Endothelial cell (in vitro differentiated cells): ENCODE measurements at places on chromosomes 5 and 9.

DNA sequence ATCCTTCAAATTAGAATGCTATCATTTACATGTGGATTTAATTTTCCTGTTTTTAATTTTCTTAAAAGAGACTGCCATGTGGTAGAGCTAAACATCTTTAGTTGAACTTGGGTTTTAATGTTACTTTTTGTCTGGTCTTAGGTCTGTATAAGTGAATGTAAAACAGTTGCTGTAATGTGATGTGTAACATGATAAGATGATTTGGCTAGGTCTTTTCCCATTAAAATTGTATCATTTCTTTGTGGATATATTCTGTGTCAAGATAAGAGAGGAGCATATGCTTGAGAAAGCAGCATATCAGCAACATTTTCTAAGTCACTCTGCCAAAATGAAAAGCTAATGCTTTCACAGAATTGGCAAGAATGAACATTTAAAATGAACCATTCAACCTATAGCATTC, 18.5 kb downstream of the TMEM167A start:
- H3K36me3 ChIP-seq, result peaks cover 6% of the 10 kb centered on the region
- H3K27ac ChIP-seq, result no peak overlapping the region
- no peak overlapping the region for H3K4me3 ChIP-seq
- no peaks in the 10 kb centered on the region for H3K27me3 ChIP-seq

- H3K36me3 ChIP-seq, result peaks cover 21% of the 10 kb centered on the region
- H3K4me3 ChIP-seq, result no peak overlapping the region
- H3K27me3 ChIP-seq, result peaks cover 5% of the 10 kb centered on the region
- peaks cover 12% of the 10 kb centered on the region for H3K4me1 ChIP-seq
Observed at GRCh38 chr5:31939151-31939550, 235.0 kb downstream of the GOLPH3 start.

- H3K36me3 ChIP-seq, result no peaks in the 10 kb centered on the region
- DNase-seq, result no peak
- H3K27ac ChIP-seq, result no peak overlapping the region
- no peaks in the 10 kb centered on the region for H3K4me1 ChIP-seq
- peaks cover 1% of the 10 kb centered on the region for H3K27me3 ChIP-seq
Observed at GRCh38 chr5:9034649-9035048, 511.2 kb downstream of the SEMA5A start.

DNA sequence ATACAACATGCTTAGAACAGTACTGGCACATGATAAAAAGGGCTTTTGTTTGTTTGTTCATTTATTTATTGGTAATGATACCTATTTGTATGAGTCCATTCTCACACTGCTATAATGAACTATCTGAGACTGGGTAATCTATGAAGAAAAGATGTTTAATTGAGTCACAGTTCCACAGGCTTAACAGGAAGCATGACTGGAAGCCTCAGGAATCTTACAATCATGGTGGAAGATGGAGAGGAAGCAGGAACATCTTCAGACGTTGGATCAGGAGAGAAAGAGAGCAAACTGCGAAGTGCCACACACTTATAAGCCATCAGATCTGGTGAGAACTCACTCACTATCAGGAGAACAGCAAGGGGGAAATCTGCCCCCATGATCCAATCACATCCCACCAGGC, 847.7 kb downstream of the CDH18 start:
- no peak overlapping the region for H3K27ac ChIP-seq
- H3K36me3 ChIP-seq, result no peaks in the 10 kb centered on the region
- no peak overlapping the region for H3K4me3 ChIP-seq
- no peak for DNase-seq
- H3K27me3 ChIP-seq, result no peaks in the 10 kb centered on the region

DNA sequence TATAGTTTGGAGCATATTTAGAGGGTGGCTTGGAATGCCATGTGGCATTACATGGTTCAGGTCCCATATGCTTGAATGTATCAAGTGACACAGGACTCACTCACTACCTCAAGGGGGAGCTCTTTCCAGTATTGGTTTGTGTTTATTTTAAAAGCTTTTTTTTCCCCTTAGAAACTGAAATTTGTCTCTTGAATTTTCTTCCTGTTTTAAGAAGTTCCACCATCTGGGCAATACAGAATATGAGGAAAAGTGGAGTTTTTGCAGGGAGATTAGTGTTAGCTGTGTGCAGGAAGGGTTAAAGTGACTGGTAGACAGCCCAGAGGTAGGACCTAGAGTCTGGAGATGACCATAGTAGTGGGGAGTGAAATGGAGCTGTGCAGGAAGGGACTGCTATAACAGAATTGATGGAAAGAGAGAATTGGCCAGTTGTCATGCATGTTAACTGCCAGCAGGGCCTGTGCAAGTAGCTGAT, 36.6 kb downstream of the CTNNA1 start:
- H3K27me3 ChIP-seq, result peaks cover 2% of the 10 kb centered on the region
- peak overlapping the region; percentile 52 for H3K4me3 ChIP-seq
- peaks cover 7% of the 10 kb centered on the region for H3K36me3 ChIP-seq

GRCh38 chr9:134698587-134699342, 57.2 kb downstream of the COL5A1 start:
- no peaks in the 10 kb centered on the region for H3K36me3 ChIP-seq
- H3K4me3 ChIP-seq, result no peak overlapping the region
- peaks cover 4% of the 10 kb centered on the region for H3K4me1 ChIP-seq
- H3K27ac ChIP-seq, result no peak overlapping the region

DNA sequence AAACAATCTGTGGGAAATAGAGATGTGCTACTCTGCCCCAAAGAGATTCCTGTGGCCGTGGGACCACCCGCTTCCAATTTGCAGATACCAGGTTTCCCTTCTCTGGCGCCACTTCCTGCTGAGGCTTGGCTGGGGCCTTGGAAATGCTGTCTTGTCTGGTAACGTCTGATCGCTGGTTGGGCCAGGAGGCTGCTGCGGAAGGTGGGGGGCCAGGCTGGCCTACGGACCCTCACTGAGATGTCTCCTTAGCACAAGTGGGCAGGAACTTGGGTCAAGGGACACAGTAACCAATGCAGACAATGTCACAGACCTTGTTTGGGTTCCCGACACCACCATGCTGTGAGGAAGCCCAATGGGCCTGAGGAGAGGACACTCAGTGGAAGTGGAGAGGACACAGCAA, 31.7 kb upstream of the IRX4 start:
- H3K36me3 ChIP-seq, result peaks cover 3% of the 10 kb centered on the region
- no peaks in the 10 kb centered on the region for H3K4me1 ChIP-seq
- no peak for DNase-seq
- H3K27ac ChIP-seq, result no peak overlapping the region
- H3K27me3 ChIP-seq, result peaks cover 16% of the 10 kb centered on the region

GRCh38 chr9:112135706-112136105, 39.4 kb downstream of the SUSD1 start:
- H3K27ac ChIP-seq, result no peak overlapping the region
- DNase-seq, result no peak
- no peaks in the 10 kb centered on the region for H3K4me1 ChIP-seq
- peaks cover 4% of the 10 kb centered on the region for H3K36me3 ChIP-seq

DNA sequence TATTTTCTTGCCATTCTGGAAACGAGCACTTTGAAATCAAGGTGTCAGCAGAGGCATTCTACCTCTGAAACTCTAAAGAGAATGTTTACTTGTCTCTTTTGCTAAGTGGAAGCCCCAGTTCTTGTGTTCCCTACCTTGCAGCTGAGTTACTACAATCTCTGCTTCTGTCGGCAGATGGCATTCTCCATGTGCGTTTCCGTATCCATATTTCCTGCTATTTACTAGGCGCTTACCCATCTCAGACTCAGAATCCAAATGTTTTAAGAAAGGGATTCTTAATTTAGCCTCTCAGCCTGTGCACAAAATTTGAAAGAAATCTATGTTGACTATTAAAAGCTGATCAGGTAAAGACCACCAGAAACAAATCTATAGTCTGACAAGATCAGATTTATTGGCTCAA, 221.3 kb upstream of the FTMT start:
- H3K4me1 ChIP-seq, result peaks cover 4% of the 10 kb centered on the region
- no peaks in the 10 kb centered on the region for H3K36me3 ChIP-seq
- H3K27ac ChIP-seq, result no peak overlapping the region
- H3K27me3 ChIP-seq, result no peaks in the 10 kb centered on the region

GRCh38 chr5:165137701-165138100, 1632.3 kb downstream of the MAT2B start:
- DNase-seq, result no peak
- H3K27me3 ChIP-seq, result no peaks in the 10 kb centered on the region
- H3K36me3 ChIP-seq, result no peaks in the 10 kb centered on the region

DNA sequence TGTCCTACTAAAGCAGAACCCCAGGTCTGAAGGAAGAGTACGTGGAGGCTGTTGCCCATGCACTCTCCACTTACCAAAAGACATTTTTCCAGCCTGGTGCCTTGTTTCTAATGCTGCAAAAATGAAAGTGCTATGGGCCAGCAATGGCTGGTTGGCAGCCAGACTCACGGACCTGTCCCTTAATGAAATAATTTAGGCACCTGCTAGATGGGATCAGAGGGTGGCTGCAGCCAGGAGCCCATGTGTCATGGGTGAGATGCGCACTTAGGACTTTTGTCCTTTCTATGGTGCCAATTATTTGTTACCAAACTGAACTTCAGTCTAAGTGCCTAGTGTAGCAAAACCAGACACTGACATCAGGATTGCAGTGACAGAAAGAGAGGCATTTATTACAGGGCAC, 276.3 kb downstream of the YTHDC2 start:
- H3K27me3 ChIP-seq, result peaks cover 1% of the 10 kb centered on the region
- no peak for DNase-seq
- H3K4me1 ChIP-seq, result no peaks in the 10 kb centered on the region
- H3K27ac ChIP-seq, result no peak overlapping the region
- no peak overlapping the region for H3K4me3 ChIP-seq

DNA sequence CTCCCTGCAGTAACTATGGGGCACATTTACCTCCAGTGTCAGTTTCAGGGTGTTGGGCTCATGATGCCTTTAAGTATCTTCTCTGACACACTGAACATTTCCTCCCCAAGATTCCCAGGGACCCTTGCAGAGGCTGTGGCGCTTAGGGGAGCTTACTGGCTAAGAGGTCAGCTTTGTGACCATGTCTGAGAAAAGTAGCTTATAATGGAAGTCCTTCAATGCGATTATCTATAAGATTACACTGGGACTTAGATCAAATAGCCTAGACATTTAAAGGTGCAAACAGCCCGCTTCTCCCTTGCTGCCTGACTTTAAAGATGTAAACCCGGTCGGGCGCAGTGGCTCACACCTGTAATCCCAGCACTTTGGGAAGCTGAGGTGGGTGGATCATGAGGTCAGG, 25.4 kb downstream of the FABP6 start:
- H3K36me3 ChIP-seq, result peaks cover 53% of the 10 kb centered on the region
- DNase-seq, result no peak
- H3K27me3 ChIP-seq, result peaks cover 2% of the 10 kb centered on the region
- no peaks in the 10 kb centered on the region for H3K4me1 ChIP-seq
- H3K4me3 ChIP-seq, result no peak overlapping the region
- no peak overlapping the region for H3K27ac ChIP-seq

GRCh38 chr5:84872768-84873167, 488.1 kb upstream of the EDIL3 start:
- H3K27me3 ChIP-seq, result no peaks in the 10 kb centered on the region
- H3K36me3 ChIP-seq, result no peaks in the 10 kb centered on the region
- no peak overlapping the region for H3K27ac ChIP-seq
- DNase-seq, result no peak
- H3K4me1 ChIP-seq, result no peaks in the 10 kb centered on the region

DNA sequence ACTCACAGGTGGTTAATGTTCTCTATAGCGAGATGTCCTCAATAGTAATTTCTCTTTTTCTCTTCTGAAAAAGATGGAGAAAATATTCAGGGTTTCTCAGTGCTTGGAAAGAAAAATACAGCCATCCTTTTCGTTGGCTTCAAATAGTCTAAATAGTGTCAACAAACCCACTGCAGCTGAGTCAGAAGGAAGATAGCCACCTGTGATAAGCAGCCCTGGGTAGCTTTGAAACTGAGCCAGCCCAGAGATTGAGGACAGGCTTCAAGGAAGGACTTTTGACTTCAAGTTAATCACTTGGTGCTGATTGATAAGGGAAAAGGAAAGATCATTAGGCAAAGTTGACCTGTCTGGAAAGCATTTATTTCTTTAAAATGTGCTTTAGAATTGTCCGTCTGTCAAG, 78.7 kb upstream of the TYRP1 start:
- DNase-seq, result no peak
- H3K36me3 ChIP-seq, result no peaks in the 10 kb centered on the region
- no peaks in the 10 kb centered on the region for H3K4me1 ChIP-seq

DNA sequence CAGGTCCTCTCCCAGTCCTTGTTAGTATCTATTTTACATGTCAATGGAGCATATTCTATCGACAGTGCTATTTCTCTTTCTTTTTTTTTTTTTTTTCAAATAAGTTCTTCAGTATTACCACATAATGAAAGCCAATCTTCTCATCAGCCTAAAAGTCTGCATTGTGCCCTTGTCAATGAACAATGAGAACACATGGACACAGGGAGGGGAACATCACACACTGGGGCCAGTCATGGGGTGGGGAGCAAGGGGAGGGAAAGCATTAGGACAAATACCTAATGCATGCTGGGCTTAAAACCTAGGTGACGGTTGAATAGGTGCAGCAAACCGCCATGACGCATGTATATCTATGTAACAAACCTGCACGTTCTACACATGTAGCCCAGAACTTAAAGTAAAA, 47.7 kb upstream of the TEX48 start:
- H3K4me3 ChIP-seq, result no peak overlapping the region
- H3K4me1 ChIP-seq, result no peaks in the 10 kb centered on the region
- peaks cover 2% of the 10 kb centered on the region for H3K27me3 ChIP-seq
- DNase-seq, result no peak
- H3K36me3 ChIP-seq, result no peaks in the 10 kb centered on the region

GRCh38 chr5:87570366-87570765, 157.6 kb upstream of the CCNH start:
- H3K4me1 ChIP-seq, result no peaks in the 10 kb centered on the region
- H3K27me3 ChIP-seq, result no peaks in the 10 kb centered on the region
- no peaks in the 10 kb centered on the region for H3K36me3 ChIP-seq
- DNase-seq, result no peak
- H3K4me3 ChIP-seq, result no peak overlapping the region

DNA sequence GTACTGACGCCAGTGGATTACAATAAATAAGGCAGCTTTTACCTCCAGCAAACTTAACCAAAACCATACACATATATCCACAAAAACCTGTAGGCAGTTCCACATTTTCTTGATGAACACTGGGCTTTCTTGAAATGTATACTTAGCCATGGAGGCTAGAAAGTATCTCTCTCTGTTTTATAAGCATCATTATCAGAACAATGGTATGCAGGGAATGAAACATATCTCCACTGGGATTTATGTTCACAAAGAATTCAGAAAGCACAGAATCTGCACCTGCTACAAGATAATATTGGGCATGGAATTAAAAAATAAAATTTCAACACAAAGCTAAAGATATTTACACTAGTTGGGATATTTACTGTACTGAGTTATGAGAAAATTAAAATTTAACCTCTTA, 126.1 kb upstream of the RASA1 start:
- H3K36me3 ChIP-seq, result no peaks in the 10 kb centered on the region
- H3K27ac ChIP-seq, result no peak overlapping the region
- no peak overlapping the region for H3K4me3 ChIP-seq
- peaks cover 4% of the 10 kb centered on the region for H3K4me1 ChIP-seq

GRCh38 chr5:150641006-150641570, 628 bp downstream of the SYNPO start:
- H3K27me3 ChIP-seq, result peaks cover 10% of the 10 kb centered on the region
- no peak for DNase-seq
- no peak overlapping the region for H3K4me3 ChIP-seq

GRCh38 chr5:68053202-68053601, 162.4 kb upstream of the PIK3R1 start:
- DNase-seq, result no peak
- peaks cover 2% of the 10 kb centered on the region for H3K27me3 ChIP-seq
- peaks cover 16% of the 10 kb centered on the region for H3K4me1 ChIP-seq
- no peak overlapping the region for H3K27ac ChIP-seq
- peaks cover 5% of the 10 kb centered on the region for H3K36me3 ChIP-seq
